GM12878 (cell line): ENCODE measurements at places on chromosomes 5 and 9. TPM values are rescaled to one million over a fixed set of nuclear protein-coding genes. Genes with fewer than 3 reads are reported as not detected.

- no peak for DNase-seq
Observed at GRCh38 chr5:179325296-179326031, 19.8 kb downstream of the ADAMTS2 start.

DNA sequence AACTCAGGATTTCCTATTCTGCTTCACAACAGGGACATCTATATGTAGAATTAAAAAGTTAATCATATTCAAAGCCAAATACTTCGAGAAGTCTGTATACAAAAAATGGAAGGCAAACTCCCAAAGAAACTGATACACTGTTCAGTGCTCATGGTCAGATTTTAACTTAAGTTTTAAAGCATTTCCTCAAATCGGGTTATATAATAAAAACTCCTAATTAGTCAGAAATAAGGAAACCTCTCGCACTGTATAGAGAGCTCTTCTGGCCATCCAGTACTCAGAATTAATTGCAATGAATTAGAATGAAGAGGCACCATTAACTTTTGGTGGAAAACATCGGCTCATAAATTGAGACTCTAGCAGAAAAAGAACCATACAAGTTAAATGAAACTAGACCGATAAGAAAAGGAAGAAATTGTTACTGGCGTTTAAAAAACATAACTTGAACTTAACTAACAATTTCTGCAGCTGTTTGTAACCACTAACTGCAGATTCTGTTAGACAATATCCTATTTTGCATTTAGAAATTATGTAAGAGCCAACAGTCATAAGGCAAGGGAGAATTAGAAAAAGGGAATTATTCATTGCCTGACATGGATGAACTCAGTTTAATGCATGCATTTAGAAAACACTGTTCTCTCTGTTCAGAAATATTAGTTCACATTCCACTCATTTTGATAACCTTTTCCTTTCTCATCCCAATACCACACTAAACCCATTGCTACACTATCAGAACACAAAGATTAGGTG, 96.6 kb downstream of the FNBP1 start:
- DNase-seq: no peak

GRCh38 chr9:7284517-7284916, 515.1 kb downstream of the DMAC1 start:
- DNase-seq: no peak

DNA sequence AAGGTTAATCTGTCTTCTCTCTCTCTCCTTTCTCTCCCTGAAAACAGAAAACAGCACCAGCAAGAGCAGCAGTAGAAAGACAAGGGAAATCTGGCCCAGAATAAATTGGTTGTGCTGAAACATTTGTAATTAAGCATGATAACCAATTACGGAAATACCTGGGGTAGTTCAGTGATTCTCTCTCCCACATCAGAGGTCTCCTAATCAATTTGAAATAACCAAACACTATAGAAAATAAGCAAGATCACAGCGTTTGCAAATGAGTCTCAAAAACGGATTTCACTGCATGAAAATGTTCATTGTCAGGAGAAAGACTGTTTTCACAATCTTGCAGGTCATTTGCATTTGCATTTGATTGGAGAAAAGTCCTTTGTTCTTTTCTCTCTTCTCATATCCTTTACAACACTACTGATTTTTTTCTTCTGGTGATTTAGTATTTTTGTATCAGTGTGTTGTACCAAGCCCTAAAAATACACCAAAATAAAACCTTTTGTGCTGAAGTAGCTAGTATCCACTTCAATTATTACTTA, 36.8 kb upstream of the CDH6 start:
- DNase-seq: no peak

FOXD4 gene
- 0.24 TPM in 1 of 2 replicates, not detected in the other for total RNA-seq

ZCCHC10 gene
- 22.9 and 25.8 TPM in 2 replicates for total RNA-seq

PCDHB5 gene
- not detected in 2 replicates for total RNA-seq

DMRT3 gene
- total RNA-seq: not detected in 2 replicates

AJM1 gene
- total RNA-seq: 1.9 and 2.5 TPM in 2 replicates

SH3PXD2B gene
- total RNA-seq: 1.5 and 1.6 TPM in 2 replicates

IQGAP2 gene
- 26.9 and 28.2 TPM in 2 replicates for total RNA-seq
